ENCODE measurements at places on chromosomes 2 and 18.
A peak's percentile ranks its signal among the peaks of the same experiment; 100 is the strongest.

DNA sequence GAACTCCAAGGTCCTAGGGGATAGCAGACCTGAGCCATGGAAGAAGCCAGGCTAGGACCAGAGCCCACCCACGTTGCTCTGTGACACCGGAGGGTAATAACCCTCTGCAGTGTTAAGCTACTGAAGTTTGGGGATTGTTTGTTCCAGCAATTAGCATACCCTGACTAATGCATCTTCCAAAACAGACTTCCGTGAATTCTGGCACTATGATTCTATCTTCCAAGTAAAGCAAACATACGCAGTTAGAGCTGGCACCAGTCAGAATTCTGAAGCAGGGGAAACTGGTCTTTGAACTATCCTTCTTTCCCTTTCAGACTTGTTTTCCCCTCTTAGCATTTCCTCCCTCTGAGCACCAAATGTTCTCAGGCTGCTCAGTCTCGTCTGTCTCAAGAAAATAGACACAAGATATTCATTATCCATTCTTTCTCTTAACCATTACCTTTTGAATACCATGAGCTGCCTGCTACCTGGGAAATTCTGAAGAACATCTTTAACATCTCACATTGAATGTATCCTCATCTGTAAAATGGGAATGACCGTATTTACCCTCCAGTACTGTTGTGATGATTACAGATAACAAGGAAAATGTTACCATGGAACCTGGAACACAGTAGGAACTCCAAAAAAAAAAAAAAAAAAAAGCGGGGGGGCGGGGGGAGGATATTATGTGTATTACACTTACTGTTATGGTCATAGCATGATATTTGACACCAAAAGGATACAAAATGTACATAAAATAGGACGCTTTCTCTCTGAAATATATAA lies 108.2 kb downstream of the TCF4 start:
- DNase-seq = no peak

GRCh38 chr2:81583311-81584108 lies 1279.0 kb upstream of the LRRTM1 start:
- no peak for DNase-seq

DNA sequence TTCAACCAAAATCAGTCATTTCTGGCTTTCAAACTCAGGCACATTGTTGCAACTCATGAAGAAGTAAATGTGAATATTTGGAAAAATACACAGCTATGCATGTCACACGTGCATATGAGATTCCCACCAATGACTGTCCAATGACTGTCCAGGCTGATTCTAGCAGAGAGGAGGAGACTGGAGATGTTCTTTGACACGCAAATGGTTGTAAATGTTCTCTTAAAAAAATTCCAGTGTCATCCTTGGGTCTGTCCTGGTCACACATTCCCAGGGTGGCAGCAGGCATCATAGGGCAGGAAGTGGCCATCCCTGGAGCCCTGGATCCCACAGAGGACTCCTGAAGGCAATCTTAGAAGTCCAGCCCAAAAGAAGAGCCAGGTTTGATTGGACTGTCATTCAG lies 40.9 kb downstream of the TWIST2 start:
- DNase-seq = no peak

DNA sequence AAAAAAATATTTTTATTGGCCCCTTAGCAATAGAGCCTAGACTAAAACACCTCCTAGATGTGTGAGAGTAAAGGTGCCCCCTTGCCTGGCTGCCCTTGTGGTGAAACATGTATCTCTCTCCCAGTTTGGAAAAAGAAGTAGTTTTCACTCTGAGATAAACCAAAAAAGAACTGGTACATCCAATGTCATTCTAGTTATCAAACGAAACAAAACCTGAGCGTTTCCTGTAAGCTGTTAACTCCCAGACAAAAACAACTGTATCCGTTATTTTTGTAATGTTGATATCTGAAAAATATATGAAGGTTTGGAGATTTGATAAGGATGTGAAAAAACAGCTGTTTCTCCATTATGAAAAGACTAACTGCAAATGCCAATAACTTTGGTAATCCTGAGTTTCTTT lies 24.3 kb downstream of the HEATR5B start:
- no peak for DNase-seq

- DNase-seq = no peak
These were observed 14.0 kb downstream of the ANXA4 start for GRCh38 chr2:69755862-69756467.

GRCh38 chr2:163563336-163563735 lies 172.5 kb downstream of the FIGN start:
- no peak for DNase-seq

- no peak for DNase-seq
These were observed 154.0 kb upstream of the NFATC1 start for GRCh38 chr18:79241755-79242154.

- DNase-seq = peak; percentile 60
These were observed 34.0 kb downstream of the NAPG start for GRCh38 chr18:10559553-10560451.

DNA sequence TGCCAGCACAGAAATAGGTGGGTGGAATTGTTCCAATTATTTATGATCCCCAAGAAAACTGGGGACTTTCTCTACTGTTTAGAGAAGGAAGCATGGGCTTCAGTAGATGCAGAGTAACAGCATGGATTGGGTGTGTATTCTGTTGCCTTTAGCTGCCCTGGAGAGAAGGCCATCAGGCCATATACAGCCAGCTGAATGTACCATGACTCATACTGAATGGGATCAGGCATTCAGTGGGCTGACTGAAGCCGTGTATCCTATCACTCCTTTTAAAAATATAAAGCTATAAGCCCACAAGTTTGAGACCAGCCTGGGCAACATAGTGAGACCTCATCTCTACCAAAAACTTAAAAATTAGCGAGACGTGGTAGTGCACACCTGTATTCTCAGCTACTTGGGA lies 16.7 kb upstream of the PLEKHM3 start:
- DNase-seq = no peak

GRCh38 chr2:20267529-20267928 lies 42.6 kb upstream of the SDC1 start:
- DNase-seq = no peak

DNA sequence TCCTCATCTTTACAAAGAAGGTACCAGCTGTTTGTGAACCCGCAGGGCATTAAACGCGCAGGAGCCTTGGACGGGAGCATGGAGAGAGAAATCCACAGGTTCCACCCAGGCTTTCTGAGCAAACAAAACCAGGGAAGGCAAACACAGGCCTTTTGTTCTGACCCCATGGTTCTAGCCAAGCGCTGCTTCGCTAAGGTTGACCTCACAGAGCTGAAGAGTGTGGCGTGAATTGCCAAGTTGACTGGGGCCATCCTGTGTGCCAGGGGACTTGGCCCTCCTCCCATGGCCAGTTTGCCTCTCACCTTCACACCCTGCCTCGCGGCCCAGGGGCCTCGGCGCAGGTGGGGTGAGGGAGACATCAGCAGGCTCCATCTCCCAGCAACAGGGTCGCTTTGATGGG lies 74.1 kb downstream of the VAPA start:
- DNase-seq = no peak

DNA sequence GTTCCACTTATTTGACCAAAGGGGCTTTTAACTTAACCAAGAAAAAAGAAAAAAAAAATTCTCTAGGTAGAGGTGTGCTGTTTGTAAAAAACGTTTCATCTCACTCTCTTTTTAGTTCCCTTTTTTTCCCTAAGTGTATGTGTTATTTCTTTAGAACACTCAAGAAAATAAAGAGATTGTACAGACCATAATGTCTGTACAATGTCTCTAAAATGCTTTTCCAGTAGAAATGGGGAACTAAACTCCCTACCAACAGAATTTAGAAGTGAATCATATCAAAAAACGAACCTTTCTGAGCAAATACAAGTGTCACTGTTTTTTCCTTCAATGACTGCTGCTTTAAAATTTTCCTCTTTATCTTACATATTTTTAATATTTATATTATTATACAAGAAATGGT lies 72.0 kb downstream of the CDH7 start:
- DNase-seq = no peak

DNA sequence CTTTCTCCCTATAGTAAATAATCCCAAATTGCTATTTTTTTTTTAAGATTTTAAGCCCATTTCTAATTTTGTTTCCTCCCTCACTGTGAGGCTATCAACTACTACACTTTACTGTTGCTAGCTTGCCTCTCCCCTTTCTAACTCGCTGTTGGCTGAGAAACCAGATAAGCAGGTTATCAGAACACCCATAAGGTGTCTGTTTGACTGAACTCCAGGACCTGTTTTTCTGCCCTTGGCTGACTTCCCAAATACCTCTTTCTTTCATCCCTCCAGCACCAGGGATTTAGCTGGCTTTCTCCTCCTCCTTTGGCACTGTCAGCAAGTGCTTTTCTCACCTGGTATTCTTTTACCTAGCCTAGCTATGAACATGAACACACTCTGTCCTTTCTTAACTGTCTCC lies 11.1 kb downstream of the TRAK2 start:
- DNase-seq = no peak

- DNase-seq = no peak
These were observed 7.9 kb downstream of the CAPN13 start for GRCh38 chr2:30799366-30799765.

DNA sequence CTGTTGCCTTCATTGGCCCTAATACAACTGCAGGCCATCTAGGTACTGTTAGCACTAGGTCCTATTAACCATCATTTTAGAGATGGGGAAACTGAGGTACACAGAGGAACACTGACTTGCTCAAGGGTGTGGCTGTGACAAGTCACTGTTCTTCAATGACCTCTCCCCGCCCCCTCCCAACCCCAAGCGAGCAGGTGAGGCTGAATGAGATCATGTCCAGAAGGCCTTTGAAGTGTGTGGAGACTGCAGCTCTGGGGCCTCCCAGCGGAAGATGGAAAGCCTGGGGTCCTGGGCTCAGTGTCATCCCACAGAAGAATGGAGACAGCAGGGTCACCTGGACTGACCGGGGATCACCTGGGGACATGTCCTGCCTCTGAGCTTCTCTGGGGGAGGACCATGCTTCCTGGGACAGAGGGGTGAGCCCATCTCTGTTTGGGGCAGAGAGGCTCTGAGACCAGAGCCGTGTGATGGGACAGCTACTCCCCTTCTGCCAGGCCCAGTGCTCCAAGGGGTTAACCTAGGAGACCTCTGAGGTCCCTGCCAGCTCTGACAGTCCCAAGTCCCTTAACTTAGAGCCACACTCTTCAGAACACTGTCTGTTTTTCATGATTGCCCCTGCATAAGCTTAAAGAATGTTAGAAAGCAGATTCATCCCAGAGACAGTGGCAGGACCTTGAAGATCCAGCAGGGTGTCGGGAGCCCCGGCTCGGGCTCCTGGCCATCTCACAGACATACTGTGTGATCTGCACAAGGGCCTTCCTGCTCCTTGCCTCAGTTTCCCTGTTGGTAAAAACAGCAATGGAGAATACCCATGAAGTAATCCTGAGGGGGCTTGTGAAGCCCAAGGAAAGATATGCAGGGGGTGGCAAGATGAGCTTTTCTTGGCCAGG lies 16.7 kb upstream of the FOSL2 start:
- DNase-seq = no peak

DNA sequence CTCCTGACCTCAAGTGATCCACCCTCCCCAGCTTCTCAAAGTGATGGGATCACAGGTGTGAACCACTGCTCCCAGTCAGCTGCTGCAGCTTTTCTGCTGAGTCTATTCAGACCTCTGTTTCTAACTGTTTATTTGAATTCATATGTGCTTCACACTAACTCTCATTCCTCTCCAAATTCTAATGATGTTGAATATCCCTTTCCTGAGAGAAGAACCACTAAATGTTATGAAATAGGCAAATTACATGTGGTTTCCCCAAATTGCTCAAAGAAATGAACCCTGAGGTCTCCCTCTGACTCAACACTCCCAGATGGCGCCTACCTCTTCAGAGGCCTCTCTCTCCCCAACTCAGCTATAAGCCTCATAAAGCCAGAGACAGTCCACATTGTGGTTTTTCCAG lies 98.6 kb downstream of the IRS1 start:
- no peak for DNase-seq

DNA sequence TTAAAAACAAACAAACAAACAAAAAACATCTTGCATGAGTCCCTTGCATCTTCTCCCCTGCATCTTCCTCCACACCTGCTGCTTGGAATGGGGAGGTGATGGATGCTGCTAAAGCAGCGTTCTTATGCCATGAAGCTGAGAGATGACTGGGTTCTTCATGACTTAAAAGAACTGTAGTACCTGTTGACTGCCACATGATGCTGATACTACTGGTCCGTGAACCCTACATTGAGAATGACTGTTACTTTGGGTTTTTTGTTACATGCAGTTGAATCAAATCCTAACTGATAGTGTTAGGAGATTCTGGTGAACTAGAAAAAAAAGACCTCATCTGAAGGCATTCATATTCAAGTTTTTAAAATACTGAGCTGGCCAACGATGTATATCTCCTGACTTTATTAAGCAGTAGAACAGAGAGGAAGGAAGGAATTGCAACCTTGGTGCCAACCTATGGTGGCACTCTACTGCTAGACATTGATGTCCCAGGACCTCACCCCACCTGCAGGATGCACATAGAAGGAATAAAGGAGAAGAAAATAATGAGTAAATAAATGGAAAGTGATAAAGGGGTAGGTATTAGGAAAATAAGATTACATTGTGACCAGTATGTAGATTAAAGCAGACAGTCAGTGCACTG lies 63.2 kb upstream of the SPAG16 start:
- no peak for DNase-seq

- no peak for DNase-seq
These were observed 64.5 kb downstream of the DPP4 start for GRCh38 chr2:162009543-162009942.

- no peak for DNase-seq
These were observed 43.2 kb upstream of the SESTD1 start for GRCh38 chr2:179307616-179308371.

DNA sequence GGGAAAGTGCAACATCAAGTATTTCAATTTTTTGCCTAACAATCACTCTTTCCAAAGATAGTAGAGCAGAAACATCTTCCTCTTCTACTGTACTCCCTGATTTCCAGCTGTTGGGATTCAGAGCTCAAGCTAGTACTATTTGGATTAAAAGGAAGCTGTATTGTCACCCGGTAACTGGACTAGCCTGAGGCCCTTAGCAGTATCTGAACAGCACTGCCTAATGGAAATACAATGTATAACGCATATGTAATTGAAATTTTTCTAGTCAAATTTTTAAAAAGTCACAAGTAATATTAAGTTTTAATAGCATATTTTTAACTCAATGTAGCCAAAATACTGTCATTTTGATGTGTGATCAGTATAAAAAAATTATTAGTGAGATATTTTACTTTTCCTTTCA lies 86.2 kb downstream of the COX7A2L start:
- no peak for DNase-seq

DNA sequence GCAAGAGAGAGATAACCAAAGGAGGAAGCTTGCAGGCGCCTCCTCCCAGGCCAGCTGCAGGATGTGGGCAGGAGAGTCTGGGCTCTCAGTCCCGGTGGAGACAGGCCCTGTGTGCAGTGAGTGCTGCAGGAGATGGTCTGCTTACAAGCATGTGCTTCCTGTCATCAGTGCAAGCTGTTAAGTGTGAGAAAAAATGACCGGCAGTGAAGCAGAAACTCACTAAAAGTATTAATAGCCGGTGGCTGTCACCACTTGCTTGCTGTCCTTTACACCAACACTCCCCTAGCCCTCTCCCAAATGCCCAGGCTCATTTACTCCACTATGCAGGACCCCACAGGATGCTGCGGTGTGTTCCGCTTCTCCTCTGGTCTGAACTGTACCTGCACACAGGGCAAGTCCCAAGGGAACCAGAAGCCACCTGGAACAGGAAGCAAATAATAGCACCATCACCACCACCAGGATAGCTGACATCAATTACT lies 435.6 kb upstream of the HS6ST1 start:
- no peak for DNase-seq

Measured in activated CD8-positive, alpha-beta memory T cell treated with anti-CD3 and anti-CD28 coated beads, Interleukin-2, amount 50 U/mL, for 48 hours (primary cell).